ENCODE measurements at places on chromosomes 1 and 21. TPM values are rescaled to one million over a fixed set of nuclear protein-coding genes. Genes with fewer than 3 reads are reported as not detected.
A peak's percentile ranks its signal among the peaks of the same experiment; 100 is the strongest.

GRCh38 chr1:232212253-232212652, 417.7 kb downstream of the SIPA1L2 start:
- DNase-seq: no peak

Gene CNIH3
- 24.8 TPM for total RNA-seq

DNA sequence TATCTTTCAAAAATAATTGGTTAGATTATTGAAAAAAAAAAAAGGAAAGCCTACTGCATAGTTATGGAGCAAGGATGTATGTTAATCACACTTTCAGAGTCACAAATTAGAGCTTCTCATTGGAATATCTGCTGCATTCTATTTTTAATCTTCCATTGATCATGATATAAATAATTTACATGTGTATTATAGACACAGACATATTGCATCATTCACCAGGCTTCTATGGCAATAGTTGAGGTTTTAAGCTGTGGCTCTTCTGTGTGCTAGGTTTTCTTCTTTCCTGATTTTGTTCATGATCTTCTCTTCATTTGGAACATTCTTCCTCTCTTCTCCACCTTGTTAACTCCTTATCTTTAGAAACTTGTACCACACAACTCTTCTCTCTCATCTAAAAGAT, 123.2 kb upstream of the HMCN1 start:
- DNase-seq: no peak

- DNase-seq: no peak
These were observed 55.0 kb downstream of the CAMSAP2 start for GRCh38 chr1:200793677-200794076.

GRCh38 chr1:101332633-101333032, 95.8 kb downstream of the S1PR1 start:
- DNase-seq: no peak

Gene SUSD4
- 1.0 TPM for total RNA-seq

GRCh38 chr1:89896105-89896942, 75.5 kb downstream of the LRRC8D start:
- DNase-seq: no peak

Gene SYCP1
- not detected for total RNA-seq

DNA sequence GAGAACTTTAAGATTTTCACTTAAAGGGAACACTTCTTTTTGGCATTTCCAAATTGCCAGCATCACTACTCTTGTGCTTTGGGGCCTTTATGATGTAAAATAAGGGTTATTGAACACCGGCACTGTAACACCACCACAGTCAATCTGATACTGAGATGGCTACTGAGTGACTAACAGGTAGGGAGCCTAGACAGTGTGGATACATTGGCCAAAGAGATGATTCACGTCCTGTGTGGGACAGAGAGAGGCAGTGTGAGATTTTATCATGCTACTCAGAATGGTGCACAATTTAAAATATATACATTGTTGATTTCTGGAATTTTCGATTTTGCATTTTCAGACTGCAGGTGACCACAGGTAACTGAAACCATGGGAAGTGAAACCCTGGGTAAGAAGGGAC, 261.6 kb downstream of the SPATA17 start:
- peak; percentile 76 for DNase-seq

DNA sequence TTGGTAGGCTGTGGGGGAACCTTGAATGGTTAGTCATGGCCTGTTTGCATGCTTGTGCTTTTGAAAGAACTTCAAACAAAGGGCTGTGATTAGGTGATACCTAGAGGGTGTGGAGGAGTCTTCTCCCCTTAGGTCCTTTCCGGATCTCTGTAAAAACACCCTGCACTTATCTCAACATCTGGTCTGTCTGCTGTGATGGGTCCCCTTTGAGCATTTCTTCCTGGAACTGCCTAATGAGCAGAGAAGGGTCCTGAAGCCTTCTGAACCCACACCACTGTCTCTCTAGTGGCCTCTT, 59.6 kb downstream of the HUNK start:
- DNase-seq: no peak

Gene LAD1
- total RNA-seq: not detected

Measured in HT1080 (cell line).